ENCODE measurements at places on chromosomes 5 and 9.

GRCh38 chr5:108672639-108673038 is 75.1 kb upstream of the FER start:
- DNase-seq, result no peak

DNA sequence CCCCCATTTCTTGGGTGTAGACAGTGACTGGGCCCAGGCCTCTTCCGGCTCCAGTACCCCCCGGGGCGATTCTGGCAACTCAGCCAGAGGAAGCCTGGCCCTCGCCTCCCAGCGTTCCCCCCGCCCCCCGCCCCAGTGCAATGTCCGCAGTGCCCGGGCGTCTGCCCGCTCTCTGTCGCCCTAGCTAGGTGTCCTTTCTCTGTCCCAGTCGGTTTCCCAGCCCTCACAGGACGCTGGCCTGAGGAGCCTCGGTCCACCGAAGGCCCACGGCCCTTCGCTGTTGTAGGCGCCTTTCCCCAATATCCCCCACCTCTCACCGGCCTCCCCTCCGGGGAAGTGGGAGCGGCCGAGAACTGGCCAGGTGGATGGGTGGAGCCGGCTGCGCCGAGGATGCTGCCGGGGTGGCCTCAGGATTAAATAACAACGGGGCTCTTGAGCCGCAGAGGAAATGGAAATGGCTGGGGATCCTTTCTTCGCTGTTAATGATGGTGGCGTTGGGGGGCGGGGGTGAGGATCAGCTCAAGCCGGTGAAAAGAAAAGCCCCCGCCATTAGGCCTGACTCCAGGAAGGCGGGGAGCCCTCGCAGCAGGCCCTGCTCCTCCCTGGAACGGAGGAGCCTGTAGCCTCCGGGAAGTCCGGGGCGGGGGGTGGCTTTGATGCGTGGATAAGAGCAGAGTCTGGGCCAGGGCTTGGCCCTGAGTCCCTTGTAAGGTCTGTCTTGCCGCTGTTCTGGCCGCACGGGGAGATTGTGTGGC is 1.1 kb upstream of the SPRY4 start:
- DNase-seq, result no peak

GRCh38 chr5:86970361-86970760 is 297.3 kb upstream of the RASA1 start:
- no peak for DNase-seq

- DNase-seq, result peak; percentile 39
Measured at GRCh38 chr5:180137401-180138213, 66.0 kb upstream of the RNF130 start.

DNA sequence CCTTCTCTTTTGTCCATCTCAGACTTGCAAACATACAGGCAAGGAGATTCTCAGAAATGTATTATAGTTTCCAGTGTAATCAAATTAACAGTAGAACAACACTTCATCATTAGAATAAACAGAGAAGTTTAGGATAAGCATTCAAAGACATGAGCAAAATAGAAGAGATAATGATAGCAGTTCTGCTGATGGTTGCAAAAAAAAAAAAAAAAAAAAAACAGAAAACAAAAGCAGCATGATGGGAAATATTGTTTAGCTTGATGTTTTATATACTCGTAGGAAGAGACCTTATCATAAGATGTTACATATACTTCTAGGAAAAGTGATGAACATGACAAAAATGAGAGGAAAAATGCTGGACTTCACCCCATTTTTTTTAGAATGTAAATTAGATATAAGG is 1356.2 kb downstream of the MAT2B start:
- no peak for DNase-seq

- no peak for DNase-seq
Measured at GRCh38 chr5:170120576-170120975, 14.9 kb downstream of the FOXI1 start.

GRCh38 chr5:68215208-68215897 is at the start of gene PIK3R1:
PIK3R1 (plus strand) TSS chr5:68215756; CDS start chr5:68226676, 10,920 bp downstream.
- DNase-seq, result peak; percentile 98
